ENCODE measurements at places on chromosomes 2 and 18. TPM values are rescaled to one million over a fixed set of nuclear protein-coding genes. Genes with fewer than 3 reads are reported as not detected.

DNA sequence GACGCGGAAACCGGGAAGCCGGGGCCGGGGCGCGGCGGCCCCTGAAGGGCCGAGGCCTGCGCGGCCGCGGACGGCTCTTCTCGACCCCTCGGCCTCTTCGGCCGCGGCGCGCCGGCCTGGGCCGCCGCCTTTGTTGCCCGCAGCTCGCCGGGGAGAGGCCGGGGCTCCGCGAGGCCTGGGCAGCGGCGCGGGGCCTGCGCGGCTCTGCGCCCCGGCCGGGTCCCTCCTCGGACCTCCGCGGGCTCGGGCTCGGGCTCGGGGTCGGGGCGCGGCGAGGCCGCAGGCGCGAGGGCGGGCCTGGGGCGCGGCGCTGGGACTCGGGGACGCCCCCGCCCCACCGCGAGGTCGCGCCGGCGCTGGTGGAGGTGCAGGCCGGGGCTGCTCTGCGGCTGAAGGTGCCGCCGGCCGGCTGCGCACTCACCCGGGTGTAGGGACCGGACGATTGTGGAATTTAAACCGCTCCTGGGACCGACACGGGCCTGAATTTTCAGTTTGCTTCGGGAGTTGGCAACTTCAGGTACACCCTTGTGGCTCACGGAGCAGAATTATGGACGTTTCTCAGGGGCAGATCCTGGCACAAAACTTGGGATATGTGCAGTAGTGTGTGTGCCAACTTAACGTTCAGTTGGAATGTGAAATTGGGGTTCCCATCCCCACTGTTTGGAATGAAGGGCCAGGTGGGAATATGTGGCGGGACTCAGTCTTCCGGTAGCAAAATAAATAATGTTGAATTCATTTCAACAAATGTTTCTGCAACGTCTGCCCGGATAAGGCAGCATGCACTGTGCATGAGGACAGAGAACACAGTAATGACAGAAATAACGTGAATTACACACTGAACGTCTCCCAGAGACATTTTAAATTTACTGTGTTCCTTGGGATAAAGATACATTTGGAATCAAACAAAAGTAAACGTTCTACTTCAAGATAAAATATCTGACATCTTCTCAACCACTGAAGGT, 787 bp downstream of the SOCS6 start:
- peak; percentile 93 for DNase-seq

- DNase-seq: no peak
Measured at GRCh38 chr18:41646915-41647620, 308.0 kb upstream of the PIK3C3 start.

GRCh38 chr2:123993728-123994323, 31.3 kb upstream of the CNTNAP5 start:
- peak; percentile 9 for DNase-seq

C2orf66 gene
- 0.36 TPM for total RNA-seq

All from osteoblast (primary cell).